Stimulated activated CD4-positive, alpha-beta T cell treated with anti-CD3 and anti-CD28 coated beads, Interleukin-1b, Interleukin-23, amount 100 ng/mL, for 1 hour (primary cell): ENCODE measurements at places on chromosomes 6 and 20.

GRCh38 chr20:49846206-49846807 is 33.7 kb downstream of the SLC9A8 start:
- peak; percentile 10 for DNase-seq

DNA sequence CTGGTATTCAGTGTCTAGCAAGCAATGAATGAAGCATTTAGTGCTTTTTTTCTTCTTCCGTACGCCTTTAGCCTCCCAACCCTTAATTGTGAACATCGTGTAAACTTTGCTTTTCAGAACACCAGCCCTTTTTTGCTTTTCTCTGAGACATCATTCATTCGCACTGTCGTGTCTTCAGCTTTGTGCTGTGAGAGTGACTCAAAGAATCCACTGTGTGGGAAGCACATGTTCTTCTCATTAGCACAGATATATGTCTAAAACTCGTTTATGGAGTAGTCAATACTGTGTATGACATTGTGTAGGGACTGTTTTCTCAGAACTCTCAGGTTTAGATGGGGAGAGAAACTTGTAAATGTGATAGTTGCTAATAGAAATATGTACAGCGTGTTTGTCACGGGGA is 279.1 kb downstream of the FARS2 start:
- no peak for DNase-seq

DNA sequence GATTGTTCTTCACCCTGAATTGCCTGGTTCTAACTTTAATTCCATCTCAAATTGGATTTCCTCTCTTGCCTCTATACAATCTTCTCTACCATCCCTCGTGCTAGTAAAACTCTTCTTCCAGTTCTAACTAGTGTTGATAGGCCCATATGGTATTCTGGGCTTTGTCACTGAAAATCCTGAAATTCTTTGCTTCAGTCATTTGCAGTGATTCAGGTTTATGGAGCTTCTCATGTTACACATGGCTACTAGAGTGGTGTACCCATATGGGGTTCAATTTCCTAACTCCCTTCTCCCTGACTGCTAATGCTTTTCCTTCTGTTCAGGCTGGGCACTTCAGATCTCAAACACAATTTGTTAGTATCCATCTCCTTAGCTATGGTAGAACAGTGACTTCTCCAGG is 956.6 kb downstream of the KIF16B start:
- DNase-seq = no peak

DNA sequence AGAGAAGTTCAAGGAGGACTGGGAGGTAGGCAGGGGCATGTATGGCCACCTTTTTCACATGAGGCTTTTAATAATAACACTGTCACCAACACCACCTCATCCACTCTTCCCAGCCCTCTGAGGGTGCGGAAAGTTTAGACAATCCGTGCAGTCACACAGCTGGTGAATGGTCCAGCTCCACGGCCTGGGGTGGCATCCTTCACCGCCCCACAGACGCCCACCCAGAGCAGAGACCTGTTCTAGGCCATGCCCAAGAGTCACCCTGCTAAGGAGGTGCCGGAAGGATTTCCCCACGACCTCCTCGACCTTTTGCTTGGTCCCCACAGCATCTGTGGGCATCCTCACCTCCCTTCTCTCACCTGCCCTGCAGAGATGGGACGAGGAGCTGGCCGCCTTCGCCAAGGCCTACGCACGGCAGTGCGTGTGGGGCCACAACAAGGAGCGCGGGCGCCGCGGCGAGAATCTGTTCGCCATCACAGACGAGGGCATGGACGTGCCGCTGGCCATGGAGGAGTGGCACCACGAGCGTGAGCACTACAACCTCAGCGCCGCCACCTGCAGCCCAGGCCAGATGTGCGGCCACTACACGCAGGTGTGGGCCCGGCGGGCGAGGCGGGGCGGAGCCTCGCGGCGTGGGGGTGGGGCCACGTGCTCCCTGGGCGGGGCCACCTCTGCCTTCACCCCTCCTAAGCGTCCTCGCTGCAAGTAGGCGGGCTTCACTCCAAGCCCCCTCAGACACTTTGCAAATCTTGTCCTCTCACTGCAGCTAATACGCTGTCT is 4.4 kb downstream of the PI16 start:
- DNase-seq = no peak

GRCh38 chr6:154615483-154616025 is 105.1 kb upstream of the CNKSR3 start:
- DNase-seq = no peak

- DNase-seq = no peak
Observed at GRCh38 chr20:14935285-14935684, 597.9 kb upstream of the FLRT3 start.

DNA sequence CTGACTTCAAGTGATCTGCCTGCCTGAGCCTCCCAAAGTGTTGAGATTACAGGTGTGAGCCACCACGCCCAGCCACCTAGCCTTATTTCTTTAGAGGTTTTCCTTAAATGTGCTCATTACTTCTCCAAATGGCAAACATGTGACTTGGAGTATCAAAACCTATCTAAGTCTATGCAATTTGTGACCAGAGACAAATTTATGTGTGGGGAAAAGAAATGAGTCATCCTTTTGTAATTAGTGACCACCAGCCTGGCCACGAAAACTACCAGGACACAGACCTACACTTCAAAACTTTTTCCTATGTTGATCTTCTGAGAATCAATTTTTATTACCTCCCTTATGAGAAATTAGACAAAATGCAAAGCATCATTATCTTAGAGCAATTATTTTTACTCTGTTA is 64.6 kb upstream of the OGFRL1 start:
- DNase-seq = no peak

- no peak for DNase-seq
Observed at GRCh38 chr6:355373-356208, 36.0 kb upstream of the IRF4 start.

- no peak for DNase-seq
Observed at GRCh38 chr6:150741633-150742200, 123.8 kb upstream of the MTHFD1L start.

- DNase-seq = no peak
Observed at GRCh38 chr20:3046677-3047462, 1.0 kb downstream of the MRPS26 start.

- no peak for DNase-seq
Observed at GRCh38 chr6:36716476-36717093, 19.0 kb downstream of the RAB44 start.

GRCh38 chr20:57266291-57267157 is at the start of gene BMP7:
Gene BMP7 (minus strand): TSS chr20:57266641. CDS start chr20:57266122, 519 bp downstream.
- DNase-seq = no peak

GRCh38 chr6:147222160-147222838 is 18.1 kb downstream of the STXBP5 start:
- DNase-seq = no peak

DNA sequence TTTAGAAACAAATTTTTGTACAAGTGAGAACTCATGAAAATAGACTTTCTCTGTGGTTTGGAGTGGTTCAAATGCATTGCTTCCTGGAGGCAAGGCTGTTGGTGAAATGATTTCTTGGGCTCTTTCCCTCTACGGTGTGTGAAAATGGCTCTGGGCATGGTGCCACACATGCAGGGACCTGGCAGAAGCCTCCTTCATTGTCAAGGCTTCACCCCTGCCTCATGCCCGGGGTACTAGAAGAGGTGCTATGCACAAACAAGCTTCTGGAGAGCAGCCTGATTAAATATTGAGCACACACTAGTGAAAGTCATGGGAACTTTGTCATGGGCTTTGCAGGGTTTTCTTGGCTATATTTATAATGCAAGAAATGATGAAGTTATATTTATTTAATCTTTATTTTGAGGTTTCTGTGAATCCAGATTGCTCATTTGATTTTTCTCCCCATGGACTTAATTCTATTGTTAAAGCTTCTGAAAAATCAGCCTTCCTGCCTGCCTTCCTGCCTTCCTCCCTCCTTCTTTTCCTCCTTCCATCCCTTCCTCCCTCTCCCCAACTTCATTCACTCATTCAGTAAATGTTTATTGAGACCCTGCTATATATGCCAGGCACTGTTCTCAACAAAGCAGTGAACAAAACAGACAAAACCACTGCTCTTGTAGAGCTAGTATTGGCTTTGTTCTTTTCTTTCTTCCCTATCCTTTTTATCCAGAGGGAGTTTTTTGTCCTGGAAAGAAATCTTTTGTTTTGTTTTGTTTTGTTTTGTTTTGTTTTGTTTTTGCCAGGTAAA is 21.0 kb downstream of the C6orf89 start:
- no peak for DNase-seq

DNA sequence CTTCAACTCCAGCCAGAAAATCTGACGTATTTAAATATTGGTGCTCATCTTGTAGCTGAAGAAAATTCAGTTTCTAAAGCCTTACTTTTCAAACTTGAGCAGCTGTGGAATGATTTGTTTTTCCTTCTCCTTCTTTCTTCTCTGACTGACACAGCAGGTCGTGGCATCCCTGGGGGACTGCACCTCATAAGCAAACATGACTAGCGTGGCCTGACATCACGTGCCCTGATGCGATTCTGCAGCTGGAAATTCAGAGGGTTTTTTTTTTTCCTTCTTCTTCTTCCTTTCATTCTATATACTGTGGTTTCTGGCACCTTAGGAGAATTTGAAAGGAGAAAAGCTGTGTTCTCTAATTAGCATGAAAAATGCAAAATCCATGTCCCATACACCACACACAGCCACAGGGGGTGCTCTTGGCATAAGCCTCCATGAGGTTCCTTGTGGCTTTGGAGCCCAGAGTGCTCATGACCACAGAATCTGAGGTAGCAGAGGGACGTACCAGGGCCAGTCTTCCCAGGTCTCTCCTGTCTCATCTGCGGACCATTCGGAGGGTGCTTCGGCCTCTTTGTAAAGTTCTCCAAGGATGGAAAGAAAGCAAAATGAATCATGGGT is 258.5 kb upstream of the CDH4 start:
- DNase-seq = no peak

DNA sequence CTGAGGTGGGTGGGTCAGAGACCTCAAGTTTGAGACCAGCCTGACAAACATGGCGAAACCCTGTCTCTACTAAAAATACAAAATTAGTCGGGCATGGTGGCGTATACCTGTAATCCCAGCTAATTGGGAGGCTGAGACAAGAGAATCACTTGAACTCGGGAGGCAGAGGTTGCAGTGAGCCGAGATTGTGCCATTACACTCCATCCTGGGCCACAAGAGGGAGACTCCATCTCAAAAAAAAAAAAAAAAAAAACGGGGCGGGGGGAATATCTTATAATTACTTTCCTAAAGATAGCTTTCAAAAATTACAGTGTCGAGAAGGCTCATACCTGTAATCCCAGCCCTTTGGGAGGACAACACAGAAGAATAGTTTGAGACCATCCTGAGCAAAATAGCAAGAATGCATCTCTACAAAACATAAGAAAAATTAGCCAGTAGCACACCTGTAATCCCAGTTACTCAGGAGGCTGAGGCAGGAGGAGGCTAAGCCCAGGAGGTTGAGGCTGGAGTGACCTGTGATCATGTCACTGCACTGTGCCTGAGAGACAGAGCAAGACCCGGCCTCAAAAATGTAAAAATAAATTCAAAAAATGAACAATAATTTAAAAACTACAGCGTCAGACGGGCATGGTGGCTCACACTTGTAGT is 25.8 kb downstream of the CBFA2T2 start:
- DNase-seq = no peak

DNA sequence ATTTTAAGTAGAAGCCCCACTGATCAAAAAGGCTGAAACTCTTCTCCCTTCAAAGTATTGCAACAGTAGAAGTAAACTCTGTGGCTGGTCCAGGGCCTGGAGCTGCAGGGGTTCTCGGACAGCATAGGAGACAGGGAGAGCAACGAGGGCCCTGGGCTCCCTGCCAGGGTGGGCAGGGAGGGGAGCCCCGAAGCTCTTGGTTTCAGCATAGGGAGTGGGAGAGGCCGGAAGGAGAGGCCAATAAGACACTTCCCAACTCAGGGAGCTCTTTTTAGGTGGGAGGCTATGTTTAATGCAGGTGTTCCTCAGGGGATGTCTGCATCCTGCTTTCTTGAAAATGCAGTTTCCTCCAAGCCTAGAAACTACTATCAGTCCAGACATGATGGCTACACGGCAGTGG is 91.1 kb downstream of the LY86 start:
- DNase-seq = no peak

- DNase-seq = no peak
Observed at GRCh38 chr20:37223053-37223452, 38.6 kb downstream of the GHRH start.

DNA sequence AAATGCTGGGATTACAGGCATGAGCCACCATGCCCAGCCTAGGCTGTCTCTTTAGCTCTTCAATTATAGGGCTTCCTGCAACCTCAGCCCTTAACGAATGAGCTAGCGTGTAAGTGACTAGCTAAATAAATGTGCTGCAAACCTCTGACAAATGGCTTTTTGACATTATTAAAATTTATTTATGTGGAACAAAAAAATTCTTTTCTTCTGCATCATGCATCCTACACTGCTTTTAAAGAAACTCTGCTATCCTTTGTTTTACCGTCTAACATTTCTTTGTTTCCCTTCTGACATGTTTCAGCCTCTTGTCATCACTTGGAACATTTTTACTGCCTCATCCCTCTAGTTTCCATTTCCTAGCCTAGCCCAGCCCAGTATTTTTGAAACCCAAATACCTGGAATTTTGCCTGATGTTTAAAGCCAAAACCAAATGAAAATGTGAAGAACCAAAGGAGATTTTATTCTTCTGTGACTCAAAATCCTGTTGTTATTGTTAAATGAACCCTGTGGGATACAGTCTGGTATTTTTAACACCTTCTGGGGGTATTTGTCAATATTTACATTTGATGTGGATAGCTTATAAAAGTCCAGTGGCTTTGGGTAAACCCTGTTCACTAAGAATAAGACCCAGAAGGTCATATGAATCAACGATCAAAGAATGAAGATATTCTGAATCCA is 9.5 kb downstream of the NT5E start:
- no peak for DNase-seq

DNA sequence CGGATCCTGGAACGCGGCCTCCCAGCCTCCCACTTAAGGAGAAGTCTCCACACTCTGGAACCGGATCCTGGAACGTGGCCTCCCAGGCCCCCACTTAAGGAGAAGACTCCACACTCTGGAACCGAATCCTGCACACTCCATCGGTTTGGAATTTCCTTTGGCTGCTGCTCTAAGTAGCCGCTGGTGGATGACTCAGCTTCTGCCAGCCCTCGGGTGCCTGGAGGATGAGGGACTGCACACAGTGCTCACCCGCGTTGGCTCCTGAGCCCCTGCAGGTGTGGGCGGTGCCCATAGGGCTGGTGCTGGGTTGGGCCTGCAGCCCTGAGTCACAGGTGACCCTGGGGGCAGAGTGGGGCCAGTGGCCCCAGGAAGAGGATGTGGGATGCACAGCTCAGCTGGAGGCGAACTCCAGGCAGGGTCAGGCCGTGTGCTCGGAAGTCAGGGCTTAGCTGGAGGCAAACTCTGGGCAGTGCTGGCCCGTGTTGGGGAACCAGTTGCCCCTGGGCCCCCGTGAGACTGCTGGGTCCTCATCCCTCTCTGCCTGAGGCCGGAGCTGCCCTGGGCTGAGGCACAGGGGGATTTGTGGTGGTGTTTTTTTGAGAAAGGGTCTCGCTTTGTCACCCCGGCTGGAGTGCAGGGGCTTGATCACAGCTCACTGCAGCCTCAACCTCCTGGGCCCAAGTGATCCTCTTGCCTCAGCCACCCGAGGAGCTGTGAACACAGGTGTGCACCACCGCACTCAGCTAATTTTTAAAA is 13.9 kb upstream of the TNFRSF6B start:
- no peak for DNase-seq

- no peak for DNase-seq
Observed at GRCh38 chr6:51153109-51153508, 334.4 kb downstream of the TFAP2B start.

- DNase-seq = no peak
Observed at GRCh38 chr20:33963751-33964150, 30.0 kb upstream of the RALY start.
